ENCODE measurements at places on chromosomes 7 and 10. TPM values are rescaled to one million over a fixed set of nuclear protein-coding genes. Genes with fewer than 3 reads are reported as not detected.

DNA sequence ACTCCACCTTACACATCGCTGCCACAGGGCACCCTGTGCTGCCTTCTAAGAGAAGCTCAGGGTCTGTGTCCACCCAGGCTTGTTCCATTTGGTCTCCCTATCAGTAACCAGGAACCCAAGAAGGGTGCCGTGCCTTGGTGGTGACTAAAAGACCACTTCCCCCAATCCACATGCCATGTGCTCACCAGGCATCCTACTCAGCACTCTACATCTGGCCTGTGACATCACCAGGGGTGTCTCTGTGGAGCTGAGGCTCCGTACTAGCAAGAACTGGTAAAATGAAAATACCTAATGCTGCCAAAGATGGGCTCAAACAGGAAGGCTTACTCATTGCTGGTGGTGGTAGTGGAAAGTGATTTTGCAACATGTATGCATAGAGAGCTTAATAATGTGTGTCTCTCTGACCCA lies 19.0 kb upstream of the C10orf71 start:
- DNase-seq = no peak
- no peak overlapping the region for H3K4me3 ChIP-seq
- H3K36me3 ChIP-seq = peaks cover 3% of the 10 kb centered on the region
- no peak overlapping the region for H3K27ac ChIP-seq
- peaks cover 7% of the 10 kb centered on the region for H3K27me3 ChIP-seq

DNA sequence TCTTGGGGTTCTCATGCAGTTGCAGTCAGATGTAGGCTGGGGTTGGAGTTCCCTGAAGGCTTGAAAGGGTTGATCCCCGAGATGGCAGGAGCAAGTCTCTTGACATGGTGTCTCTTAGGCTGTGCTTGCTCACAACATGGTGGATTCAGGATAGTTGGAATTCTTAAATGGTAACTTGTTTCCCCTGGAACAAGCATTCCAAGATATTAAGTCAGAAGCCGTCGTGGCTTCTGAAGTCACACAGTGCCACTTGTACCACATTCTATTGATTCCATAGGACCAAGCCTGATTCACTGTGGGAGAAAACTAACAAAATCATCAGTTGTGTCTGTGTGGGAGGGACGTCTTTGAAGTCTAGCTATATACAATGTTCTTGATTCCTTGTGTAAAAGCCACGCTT lies 3.5 kb upstream of the SLC35B4 start:
- H3K27me3 ChIP-seq = no peaks in the 10 kb centered on the region
- no peaks in the 10 kb centered on the region for H3K36me3 ChIP-seq
- no peak overlapping the region for H3K4me3 ChIP-seq
- no peak for DNase-seq

DNA sequence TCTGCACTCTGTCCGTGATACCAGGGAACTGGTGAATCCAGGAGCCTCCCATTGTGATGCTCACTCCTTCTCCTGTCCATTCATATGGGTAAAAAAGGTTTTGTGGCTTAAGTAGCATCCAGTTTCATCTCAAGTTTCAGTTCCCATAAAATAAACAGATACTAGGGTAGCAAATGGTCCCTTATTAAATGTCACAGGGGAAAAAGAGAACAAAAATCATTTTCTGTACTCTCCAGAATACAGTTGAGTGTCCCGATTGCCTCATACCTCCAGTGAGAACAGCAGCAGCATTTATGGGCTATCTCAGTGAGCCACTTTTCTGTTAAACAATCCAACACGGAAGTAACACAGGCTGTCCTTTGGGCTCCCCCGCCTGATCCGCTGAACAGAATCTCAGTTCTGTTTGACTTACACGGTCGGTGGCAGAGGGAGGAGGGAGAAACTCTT lies 179.6 kb downstream of the CELF2 start:
- no peak overlapping the region for H3K4me3 ChIP-seq
- H3K4me1 ChIP-seq = peaks cover 14% of the 10 kb centered on the region
- H3K27me3 ChIP-seq = peaks cover 2% of the 10 kb centered on the region
- no peak overlapping the region for H3K27ac ChIP-seq
- no peak for DNase-seq
- no peaks in the 10 kb centered on the region for H3K36me3 ChIP-seq

GRCh38 chr10:120799849-120800248 lies 51.3 kb upstream of the WDR11 start:
- peak overlapping the region; percentile 71 for H3K27ac ChIP-seq
- no peak overlapping the region for H3K4me3 ChIP-seq
- no peaks in the 10 kb centered on the region for H3K36me3 ChIP-seq
- H3K4me1 ChIP-seq = peaks cover 17% of the 10 kb centered on the region
- DNase-seq = no peak

GRCh38 chr10:131729938-131730660 lies 170.7 kb upstream of the PPP2R2D start:
- H3K4me1 ChIP-seq = no peaks in the 10 kb centered on the region
- no peaks in the 10 kb centered on the region for H3K27me3 ChIP-seq
- DNase-seq = no peak
- no peak overlapping the region for H3K27ac ChIP-seq
- no peak overlapping the region for H3K4me3 ChIP-seq

- H3K4me3 ChIP-seq = no peak overlapping the region
- peaks cover 36% of the 10 kb centered on the region for H3K4me1 ChIP-seq
Measured at GRCh38 chr10:131929122-131929845, 28.5 kb downstream of the PPP2R2D start.

DNA sequence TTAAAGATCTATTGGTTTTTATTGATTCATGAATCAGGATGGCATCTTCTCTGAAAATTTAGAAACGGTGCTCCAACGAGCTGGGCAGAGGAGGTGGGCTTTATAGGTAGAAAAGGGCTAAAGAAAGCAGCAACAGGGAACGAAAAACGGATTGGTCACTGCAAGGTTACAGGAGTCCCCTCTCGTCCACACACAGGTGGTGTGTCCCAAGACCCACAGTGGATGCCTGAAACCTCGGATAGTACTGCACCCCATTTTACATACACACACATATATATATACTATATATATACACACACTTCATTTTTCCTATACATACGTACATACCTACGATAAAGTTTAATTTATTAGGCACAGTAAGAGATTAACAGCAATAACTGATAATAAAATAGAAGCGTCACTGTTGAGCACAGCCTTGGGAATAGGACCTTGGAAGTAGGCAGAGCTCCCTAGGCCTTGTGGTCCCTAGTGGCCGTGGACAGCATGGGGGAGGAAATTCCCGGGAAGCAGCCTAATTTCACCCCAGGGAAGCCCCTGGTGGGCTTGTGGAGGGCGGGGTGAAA lies 737 bp upstream of the NUB1 start:
- no peaks in the 10 kb centered on the region for H3K27me3 ChIP-seq
- no peak overlapping the region for H3K27ac ChIP-seq
- H3K4me3 ChIP-seq = peak overlapping the region; percentile 73
- no peak for DNase-seq
- H3K36me3 ChIP-seq = no peaks in the 10 kb centered on the region

GRCh38 chr7:124690840-124691239 lies 74.8 kb downstream of the GPR37 start:
- no peaks in the 10 kb centered on the region for H3K27me3 ChIP-seq
- H3K4me1 ChIP-seq = no peaks in the 10 kb centered on the region
- H3K36me3 ChIP-seq = no peaks in the 10 kb centered on the region

GRCh38 chr7:122887198-122887597 lies 938 bp upstream of the CADPS2 start:
- H3K4me3 ChIP-seq = peak overlapping the region; percentile 89
- peaks cover 10% of the 10 kb centered on the region for H3K27me3 ChIP-seq
- peaks cover 2% of the 10 kb centered on the region for H3K4me1 ChIP-seq
- DNase-seq = peak; percentile 62
- no peaks in the 10 kb centered on the region for H3K36me3 ChIP-seq
- no peak overlapping the region for H3K27ac ChIP-seq

GRCh38 chr10:74880041-74880440 lies 53.6 kb downstream of the KAT6B start:
- H3K4me3 ChIP-seq = no peak overlapping the region
- peaks cover 3% of the 10 kb centered on the region for H3K27me3 ChIP-seq
- H3K36me3 ChIP-seq = no peaks in the 10 kb centered on the region
- no peak overlapping the region for H3K27ac ChIP-seq
- peaks cover 11% of the 10 kb centered on the region for H3K4me1 ChIP-seq

- peaks cover 5% of the 10 kb centered on the region for H3K27me3 ChIP-seq
- no peak overlapping the region for H3K27ac ChIP-seq
- peak; percentile 10 for DNase-seq
- H3K4me3 ChIP-seq = no peak overlapping the region
- peaks cover 26% of the 10 kb centered on the region for H3K36me3 ChIP-seq
Measured at GRCh38 chr7:1964913-1965578, 267.7 kb downstream of the MAD1L1 start.

GRCh38 chr7:157310676-157311185 lies 26.1 kb upstream of the DNAJB6 start:
- no peak overlapping the region for H3K27ac ChIP-seq
- H3K4me1 ChIP-seq = peaks cover 8% of the 10 kb centered on the region
- no peaks in the 10 kb centered on the region for H3K36me3 ChIP-seq
- H3K4me3 ChIP-seq = no peak overlapping the region

DNA sequence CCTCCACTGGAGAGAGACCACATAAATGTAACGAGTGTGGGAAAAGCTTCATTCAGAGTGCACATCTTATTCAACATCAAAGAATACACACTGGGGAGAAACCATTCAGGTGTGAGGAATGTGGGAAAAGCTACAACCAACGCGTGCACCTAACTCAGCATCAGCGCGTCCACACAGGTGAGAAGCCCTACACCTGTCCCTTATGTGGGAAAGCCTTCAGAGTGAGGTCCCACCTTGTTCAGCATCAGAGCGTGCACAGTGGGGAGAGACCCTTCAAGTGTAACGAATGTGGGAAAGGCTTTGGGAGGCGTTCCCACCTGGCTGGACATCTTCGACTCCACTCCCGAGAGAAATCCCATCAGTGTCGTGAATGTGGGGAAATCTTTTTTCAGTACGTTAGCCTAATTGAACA lies 20.6 kb downstream of the FAM200A start:
- H3K4me3 ChIP-seq = no peak overlapping the region
- H3K36me3 ChIP-seq = peaks cover 60% of the 10 kb centered on the region
- H3K27me3 ChIP-seq = no peaks in the 10 kb centered on the region
- H3K4me1 ChIP-seq = no peaks in the 10 kb centered on the region
- no peak for DNase-seq

- H3K4me3 ChIP-seq = peak overlapping the region; percentile 69
- H3K27ac ChIP-seq = peak overlapping the region; percentile 96
- H3K36me3 ChIP-seq = peaks cover 7% of the 10 kb centered on the region
- peaks cover 24% of the 10 kb centered on the region for H3K27me3 ChIP-seq
Measured at GRCh38 chr10:69879634-69880257, 78.0 kb downstream of the COL13A1 start.

- H3K36me3 ChIP-seq = no peaks in the 10 kb centered on the region
- H3K27me3 ChIP-seq = peaks cover 8% of the 10 kb centered on the region
- H3K4me1 ChIP-seq = no peaks in the 10 kb centered on the region
- no peak overlapping the region for H3K4me3 ChIP-seq
- no peak overlapping the region for H3K27ac ChIP-seq
- peak; percentile 10 for DNase-seq
Measured at GRCh38 chr10:132981173-132981555, 38.8 kb upstream of the CFAP46 start.

GRCh38 chr7:47335557-47336471 lies 246.1 kb downstream of the TNS3 start:
- no peak overlapping the region for H3K4me3 ChIP-seq
- no peak for DNase-seq
- H3K4me1 ChIP-seq = peaks cover 13% of the 10 kb centered on the region
- H3K27me3 ChIP-seq = peaks cover 3% of the 10 kb centered on the region

- H3K4me3 ChIP-seq = peak overlapping the region; percentile 80
- peaks cover 7% of the 10 kb centered on the region for H3K27me3 ChIP-seq
Measured at GRCh38 chr10:71836596-71836974, 14.5 kb downstream of the PSAP start.

DNA sequence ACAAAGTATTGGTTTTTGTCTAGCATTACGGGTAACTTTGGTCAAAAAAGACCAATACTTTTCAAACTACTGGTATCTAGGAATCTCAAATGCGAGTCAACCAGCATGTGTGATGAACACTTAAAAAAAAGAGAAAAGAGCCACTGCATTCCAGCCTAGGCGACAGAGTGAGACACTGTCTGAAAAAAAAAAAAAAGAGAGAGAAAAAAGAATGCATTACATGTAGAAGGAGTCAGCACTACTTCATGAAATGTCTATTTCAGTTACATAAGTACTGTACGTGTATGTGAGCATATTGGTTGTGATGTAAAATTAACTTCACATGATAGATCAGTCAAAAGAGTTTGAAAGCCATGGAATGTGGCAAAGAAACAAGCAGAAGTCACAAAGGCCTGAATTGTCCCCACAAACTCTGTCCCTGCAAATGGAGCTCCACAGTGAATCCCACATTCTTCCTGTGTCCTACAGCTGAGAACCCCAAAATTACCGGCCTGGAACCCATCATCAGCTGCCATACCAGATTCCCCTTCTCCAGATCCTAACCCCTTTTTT lies 1.6 kb downstream of the DENND11 start:
- peak overlapping the region; percentile 83 for H3K4me3 ChIP-seq
- no peak for DNase-seq
- peaks cover 24% of the 10 kb centered on the region for H3K4me1 ChIP-seq
- no peaks in the 10 kb centered on the region for H3K27me3 ChIP-seq
- H3K27ac ChIP-seq = no peak overlapping the region
- no peaks in the 10 kb centered on the region for H3K36me3 ChIP-seq

DNA sequence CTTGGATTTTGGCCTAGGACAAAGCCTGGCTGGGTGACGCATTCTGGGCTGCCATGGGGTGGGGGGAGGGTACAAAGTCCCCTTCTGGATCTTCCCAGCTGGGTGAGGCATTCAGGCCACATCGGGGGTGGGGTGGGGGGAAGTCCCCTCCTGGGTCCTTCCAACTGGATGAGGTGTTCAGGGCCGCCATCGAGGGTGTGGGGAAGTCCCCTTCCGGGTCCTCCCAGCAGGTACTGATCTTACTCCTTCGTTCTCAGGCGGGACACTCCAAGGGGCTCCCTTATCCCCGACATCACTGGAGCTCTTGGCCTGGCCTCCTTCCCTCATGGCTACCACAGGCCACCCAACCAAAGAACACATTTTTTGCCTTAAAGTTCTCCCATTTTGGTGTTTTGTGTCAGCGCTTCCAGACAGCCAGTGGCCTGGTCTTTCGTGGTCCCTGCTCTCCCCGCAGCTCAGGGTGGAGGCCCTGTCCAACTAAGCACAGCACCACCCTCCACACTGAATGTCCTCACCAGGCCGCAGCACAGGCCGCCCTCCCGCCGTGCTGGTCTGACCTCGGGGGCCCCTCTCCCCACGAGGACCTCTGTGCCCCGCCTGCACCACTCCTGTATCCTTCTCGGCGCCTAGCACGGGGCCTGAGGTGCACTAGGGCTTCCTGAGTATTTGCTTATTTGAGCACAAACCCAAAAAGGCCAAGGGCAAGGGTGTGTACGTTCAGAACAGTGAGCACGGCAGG lies 38.5 kb downstream of the EN2 start:
- peaks cover 5% of the 10 kb centered on the region for H3K4me1 ChIP-seq
- peaks cover 6% of the 10 kb centered on the region for H3K27me3 ChIP-seq
- H3K4me3 ChIP-seq = no peak overlapping the region
- no peak for DNase-seq
- H3K27ac ChIP-seq = no peak overlapping the region

The GRK5 gene
- 77.6 TPM for total RNA-seq

The HGF gene
- total RNA-seq = not detected

The UPK3BL2 gene
- total RNA-seq = 11.4 TPM

The PTPRE gene
- 2.6 TPM for total RNA-seq

The MUC12 gene
- 1.0 TPM for total RNA-seq

The INMT gene
- total RNA-seq = 1.7 TPM

The SYT15B gene
- total RNA-seq = not detected

The PTPRN2 gene
- 49.0 TPM for total RNA-seq

The CALML3 gene
- total RNA-seq = not detected

The CCL26 gene
- not detected for total RNA-seq

The HOXA1 gene
- not detected for total RNA-seq

The EVX1 gene
- total RNA-seq = 7.1 TPM

The INPP5A gene
- total RNA-seq = 36.3 TPM

The MTPN gene
- total RNA-seq = 181 TPM

The PRSS1 gene
- not detected for total RNA-seq

The PDE6C gene
- total RNA-seq = not detected
